ENCODE measurements at places on chromosomes 4 and X. TPM values are rescaled to one million over a fixed set of nuclear protein-coding genes. Genes with fewer than 3 reads are reported as not detected.

DNA sequence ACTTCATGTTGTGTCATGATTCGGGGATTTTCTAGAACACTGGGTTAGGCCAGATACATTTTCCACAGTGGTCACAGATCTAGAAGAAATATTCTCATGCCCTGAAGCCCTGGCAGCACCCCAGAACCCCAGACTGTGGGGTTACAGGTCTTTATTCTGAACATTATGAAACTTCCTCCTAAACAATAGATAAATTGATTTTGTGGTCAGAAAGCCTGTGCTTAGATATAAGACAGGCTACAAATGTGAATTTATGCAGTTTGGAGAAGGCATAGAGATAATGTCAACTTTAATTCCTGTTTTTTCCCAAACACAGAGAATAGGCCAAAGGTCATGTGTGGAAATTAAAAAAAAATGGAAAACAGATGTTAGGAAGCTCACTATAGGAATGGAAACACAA, 492.9 kb downstream of the SPRY1 start:
- H3K36me3 ChIP-seq, result no peaks in the 10 kb centered on the region
- H3K4me3 ChIP-seq, result no peak overlapping the region
- H3K27ac ChIP-seq, result no peak overlapping the region
- H3K27me3 ChIP-seq, result no peaks in the 10 kb centered on the region
- H3K4me1 ChIP-seq, result no peaks in the 10 kb centered on the region

- H3K4me1 ChIP-seq, result peaks cover 29% of the 10 kb centered on the region
- peak overlapping the region; percentile 74 for H3K27ac ChIP-seq
- H3K4me3 ChIP-seq, result peak overlapping the region; percentile 36
- peaks cover 14% of the 10 kb centered on the region for H3K36me3 ChIP-seq
Observed at GRCh38 chr4:82989575-82990429, 20.8 kb downstream of the LIN54 start.

DNA sequence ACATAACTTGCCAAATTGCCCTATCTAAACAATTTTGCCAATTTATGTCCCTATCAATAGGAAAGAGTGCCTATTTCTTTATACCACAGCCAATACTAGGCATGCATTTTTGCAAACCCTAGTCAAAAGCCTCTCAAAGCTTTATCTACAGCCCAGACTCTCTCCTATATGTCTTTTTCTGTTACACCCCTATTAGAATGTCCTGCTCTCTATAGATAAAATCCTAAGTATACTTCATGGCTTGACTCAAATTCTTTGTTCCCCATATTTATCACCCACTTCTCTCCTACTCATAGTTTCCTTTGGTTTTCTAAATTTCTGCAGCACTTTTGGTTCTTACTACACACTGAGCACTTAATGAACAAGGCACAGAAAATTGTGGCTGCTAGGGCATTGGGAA, 38.0 kb downstream of the NUP62CL start:
- no peak overlapping the region for H3K4me3 ChIP-seq
- no peaks in the 10 kb centered on the region for H3K36me3 ChIP-seq
- no peaks in the 10 kb centered on the region for H3K27me3 ChIP-seq
- DNase-seq, result no peak
- H3K27ac ChIP-seq, result no peak overlapping the region
- no peaks in the 10 kb centered on the region for H3K4me1 ChIP-seq

Gene PGAM4
- total RNA-seq, result 0.52 TPM

Gene VMA21
- 42.7 TPM for total RNA-seq

- no peak for DNase-seq
- no peaks in the 10 kb centered on the region for H3K27me3 ChIP-seq
- no peaks in the 10 kb centered on the region for H3K36me3 ChIP-seq
- H3K4me3 ChIP-seq, result no peak overlapping the region
Observed at GRCh38 chr4:19375136-19375804, 876.4 kb upstream of the SLIT2 start.

Gene SOWAHD
- total RNA-seq, result 0.92 TPM

Gene CCNB3
- 0.21 TPM for total RNA-seq

Data from activated CD8-positive, alpha-beta T cell treated with anti-CD3 and anti-CD28 coated beads, Interleukin-2, amount 10 ng/mL, durations not matched to agents 7 days and 5 days (primary cell).